ENCODE measurements at places on chromosomes 16 and 17.

DNA sequence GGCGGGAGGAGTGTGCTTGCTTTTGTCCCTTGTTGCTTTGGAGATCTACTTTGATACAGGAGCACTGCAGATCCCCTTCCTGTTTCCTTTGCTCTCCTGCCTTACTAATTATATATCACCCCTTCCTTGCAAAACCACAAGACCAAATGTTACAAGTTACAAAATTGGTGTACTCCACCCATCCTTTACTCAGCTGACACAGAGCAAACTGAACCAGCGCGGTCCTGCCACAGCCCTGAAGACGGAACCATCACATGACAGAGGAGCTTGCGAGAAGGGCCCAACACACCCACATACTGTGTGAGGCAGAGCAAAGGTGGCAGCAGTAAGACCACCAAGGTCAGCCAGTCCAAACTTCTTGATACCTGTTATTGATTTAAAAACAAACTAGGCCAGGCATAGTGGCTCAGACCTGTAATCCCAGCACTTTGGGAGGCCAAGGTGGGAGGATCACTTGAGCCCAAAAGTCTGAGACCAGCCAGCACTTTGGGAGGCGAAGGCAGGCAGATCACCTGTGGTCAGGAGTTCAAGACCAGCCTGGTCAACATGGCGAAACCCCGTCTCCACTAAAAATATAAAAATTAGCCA lies 33.2 kb downstream of the CYTH1 start:
- no peak for DNase-seq

- DNase-seq: no peak
Observed at GRCh38 chr17:80892900-80893603, 98.6 kb upstream of the CHMP6 start.

DNA sequence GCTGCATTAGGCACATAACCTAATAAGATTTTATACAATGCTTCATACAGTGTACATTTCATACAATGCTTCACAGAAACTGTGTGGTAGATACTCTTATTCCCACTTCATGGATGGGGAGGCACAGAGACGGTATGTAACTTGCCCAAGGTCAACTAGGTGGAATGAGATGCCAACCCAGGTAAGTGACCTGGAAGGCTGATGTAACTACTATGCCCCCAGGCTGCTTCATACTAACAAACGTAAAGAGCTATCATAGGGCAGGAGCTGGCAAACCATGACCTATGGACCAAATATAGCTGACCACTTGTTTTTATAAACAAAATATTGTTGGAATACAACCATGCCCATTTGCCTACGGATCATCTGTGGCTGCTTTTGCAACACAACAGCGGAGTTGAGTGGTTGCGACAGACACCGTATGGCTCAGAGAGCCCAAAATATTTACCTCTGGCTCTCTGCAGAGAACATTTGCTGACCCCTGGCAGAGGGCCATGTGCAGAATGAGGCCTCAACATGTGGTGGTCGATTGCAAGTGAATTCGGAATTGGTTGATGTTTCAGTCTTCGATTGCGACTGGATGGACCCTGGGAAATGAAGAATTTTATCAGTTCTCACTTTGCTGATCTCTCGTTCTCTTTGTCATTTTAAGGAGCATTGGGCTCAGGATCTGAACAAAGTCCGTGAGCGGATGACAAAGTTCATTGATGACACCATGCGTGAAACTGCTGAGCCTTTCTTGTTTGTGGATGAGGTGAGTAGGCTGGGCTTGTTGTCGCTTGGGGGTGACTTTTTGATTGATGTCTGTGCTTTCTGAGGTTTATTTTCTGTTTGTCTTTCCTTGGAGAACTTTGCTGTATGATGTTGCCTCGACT lies 109.7 kb downstream of the PLCG2 start:
- DNase-seq: no peak

DNA sequence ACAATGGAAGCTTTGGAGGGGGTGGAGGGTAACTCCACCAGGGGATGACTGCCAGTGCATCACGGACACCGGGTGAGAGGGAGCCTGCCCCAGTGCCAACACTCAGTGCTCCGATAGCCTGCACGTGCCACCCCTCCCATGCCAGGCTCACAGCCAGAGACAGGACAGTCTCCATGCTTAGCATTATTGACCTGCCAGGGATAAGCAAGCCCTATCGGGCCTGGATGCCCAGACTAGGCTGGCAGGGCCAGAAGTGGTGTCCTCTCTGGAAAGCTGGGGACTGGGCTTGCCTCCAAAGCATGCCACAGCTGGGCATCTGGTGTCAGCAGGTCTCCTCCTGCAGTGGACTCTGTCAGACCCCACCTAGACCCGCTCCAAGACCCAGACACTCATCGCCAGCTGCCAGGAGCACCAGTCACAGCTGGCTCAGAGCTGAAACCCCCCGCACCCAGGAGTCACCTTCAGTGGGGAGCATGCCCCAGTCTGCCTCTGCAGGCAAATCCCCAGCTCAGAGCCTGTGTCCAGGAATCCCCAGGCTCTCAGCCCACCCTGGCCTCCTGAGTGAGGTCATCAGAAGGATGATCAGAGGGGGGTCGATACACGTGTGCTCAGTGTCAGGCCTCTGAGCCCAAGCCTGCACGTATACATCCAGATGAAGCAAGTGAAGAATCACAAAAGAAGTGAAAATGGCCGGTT lies 1.8 kb upstream of the RHBDF1 start:
- DNase-seq: no peak

- no peak for DNase-seq
Observed at GRCh38 chr17:27389542-27390140, 66.6 kb upstream of the KSR1 start.

- DNase-seq: no peak
Observed at GRCh38 chr16:86642087-86642486, 63.7 kb downstream of the FOXL1 start.

- DNase-seq: no peak
Observed at GRCh38 chr16:80283466-80284392, 257.1 kb upstream of the DYNLRB2 start.

- no peak for DNase-seq
Observed at GRCh38 chr17:1896243-1897104, 66.7 kb downstream of the RPA1 start.

DNA sequence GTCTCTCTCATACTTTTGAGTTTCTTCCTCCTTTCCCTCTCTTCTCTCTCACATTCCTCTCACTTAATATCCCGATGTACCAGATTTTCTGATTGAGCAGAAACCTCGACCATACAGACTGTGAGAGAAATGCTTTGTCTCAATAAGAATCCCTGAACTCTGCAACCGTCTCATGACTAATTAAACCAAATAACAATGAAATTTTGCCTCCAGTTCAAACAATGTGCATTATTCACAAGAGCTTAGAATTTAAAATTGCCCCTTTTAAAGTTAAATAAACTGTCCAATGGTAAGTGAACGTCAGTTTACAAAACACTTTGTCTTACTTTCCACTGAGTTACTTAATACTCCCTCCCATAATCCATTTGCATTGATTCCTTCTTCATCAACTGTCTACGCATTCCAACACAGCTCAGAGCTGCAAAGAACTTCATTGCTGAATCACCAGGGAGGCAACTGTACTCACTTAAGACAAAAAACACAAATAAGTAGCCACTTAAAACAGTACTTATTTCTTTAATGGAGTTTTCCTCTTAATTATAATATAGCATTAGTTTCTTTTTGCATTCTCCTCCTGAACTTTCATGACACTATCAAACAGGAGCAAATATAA lies 4.9 kb downstream of the CDH11 start:
- DNase-seq: no peak

DNA sequence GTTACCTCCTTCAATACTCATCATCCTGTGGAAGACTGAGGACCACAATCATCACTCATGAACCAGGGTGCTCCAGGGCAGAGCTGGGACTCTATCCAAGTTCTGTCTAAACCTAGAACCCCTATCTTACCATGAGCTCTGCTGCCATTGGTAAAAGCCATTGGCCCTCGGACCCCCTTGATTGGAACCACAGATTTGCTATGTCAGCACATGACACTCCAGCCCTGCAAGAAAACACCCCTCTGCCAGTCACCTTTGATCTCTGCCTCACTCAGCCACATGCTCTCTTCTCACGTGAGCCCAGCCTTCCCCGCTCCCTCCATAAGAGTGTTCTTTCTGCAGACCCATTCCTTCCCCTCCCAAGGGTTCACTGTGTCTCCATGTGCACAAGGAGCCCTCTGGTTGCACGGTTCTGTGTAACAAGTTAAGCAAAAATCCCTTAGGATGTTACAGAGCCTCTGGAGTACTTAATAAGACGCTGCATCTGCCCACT lies 468.8 kb upstream of the DYNLRB2 start:
- DNase-seq: no peak

DNA sequence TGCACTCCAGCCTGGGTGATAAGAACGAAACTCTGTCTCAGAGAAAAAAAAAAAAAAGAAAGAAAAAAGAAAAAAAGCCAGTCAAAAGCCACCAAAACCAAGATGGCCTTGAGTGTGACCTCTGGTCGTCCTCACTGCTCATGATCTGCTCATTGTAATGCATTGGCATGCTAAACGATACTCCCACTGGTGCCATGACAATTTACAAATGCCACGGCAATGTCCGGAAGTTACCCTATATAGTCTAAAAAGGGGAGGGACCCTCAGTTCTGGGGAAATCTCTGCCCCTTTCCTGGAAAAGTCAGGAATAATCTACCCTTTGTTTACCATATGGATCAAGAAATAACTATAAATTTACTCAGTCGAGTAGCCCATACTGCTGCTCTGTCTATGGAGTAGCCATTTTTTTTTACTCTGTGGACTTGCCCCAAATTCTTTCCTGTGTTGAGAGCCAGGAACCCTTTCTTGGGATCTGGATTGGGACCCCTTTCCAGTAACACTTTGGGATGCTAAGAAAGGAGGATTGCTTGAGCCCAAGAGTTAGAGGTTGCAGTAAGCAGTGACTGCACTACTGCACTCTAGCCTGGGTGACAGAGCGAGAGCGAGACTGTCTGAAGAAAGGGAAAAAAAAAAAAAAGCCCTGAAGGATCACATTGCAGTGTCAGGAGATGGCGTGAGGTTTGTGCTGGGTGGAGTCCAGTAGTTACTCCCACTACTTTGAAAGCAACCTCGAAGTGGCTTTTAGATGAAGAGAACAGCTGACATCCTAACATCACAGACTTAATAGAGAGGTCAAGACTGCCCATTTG lies 3.7 kb upstream of the TMEM231 start:
- DNase-seq: no peak

DNA sequence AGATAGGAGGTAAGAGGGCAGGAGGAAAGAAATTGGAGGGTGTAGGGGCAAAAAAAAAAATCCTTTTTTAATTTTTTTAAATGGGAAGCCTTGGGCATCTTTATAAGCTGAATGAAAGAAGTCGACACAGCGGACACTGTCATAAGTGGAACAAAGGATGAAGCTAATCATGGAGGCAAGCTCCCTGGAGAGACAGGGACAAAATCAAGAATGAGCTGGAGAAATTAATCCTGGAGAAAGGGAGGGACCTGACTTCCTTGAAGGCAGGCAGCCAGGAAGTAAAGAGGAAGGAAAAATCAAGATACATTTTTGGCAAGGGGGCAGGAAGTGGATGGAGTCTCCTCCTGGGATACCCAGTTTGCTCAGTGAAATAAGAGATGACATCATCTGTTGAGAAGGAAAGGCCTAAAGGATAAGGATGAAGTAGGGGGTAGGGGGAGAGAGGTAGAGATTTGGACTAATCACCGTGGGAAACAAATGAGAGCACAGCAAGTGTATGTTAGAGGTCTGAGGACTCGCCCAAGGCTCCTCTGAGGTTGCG lies 179.3 kb downstream of the SLC39A11 start:
- no peak for DNase-seq

DNA sequence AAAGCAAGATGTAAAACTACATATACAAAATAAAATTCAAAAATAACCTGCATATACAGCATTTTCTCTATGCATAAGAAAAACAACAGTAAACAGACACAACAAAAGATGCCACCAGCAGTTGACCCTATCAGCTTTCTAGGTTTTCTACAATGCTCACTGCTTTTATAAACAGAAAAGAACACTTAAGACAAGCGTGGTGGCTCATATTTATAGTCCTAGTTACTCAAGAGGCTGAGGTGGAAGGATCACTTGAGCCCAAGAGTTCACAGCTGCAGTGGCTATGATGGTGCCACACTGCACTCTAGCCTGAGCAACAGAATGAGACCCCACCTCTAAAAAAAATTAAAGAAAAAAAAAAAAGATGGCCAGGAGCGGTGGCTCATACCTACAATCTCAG lies 46.5 kb upstream of the ATP2A3 start:
- no peak for DNase-seq

- DNase-seq: no peak
Observed at GRCh38 chr16:2019518-2019920, at the start of gene NPW. NPW (plus strand) TSS chr16:2019785.

GRCh38 chr17:70658317-70658716 lies 489.0 kb downstream of the KCNJ2 start:
- DNase-seq: no peak

DNA sequence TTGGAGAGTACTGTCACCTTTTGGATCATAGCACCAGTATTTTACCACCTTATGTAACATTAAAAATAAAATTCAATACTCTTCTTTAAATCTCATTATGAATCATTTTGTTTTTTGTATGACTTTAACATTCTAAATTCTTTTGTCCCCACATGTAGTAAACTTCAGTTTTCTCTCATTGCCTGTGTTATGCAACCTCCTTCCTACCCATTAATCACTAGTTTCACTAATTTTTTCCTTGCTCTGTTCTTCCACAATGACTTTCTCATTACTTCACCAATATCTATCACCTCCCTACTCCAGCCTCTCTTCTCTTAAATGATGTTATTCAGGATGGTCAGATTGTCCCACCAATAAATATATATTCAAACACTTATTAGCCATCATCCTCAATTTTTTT lies 68.7 kb downstream of the TTC19 start:
- no peak for DNase-seq

- no peak for DNase-seq
Observed at GRCh38 chr17:11996722-11997146, 541 bp downstream of the ZNF18 start.

DNA sequence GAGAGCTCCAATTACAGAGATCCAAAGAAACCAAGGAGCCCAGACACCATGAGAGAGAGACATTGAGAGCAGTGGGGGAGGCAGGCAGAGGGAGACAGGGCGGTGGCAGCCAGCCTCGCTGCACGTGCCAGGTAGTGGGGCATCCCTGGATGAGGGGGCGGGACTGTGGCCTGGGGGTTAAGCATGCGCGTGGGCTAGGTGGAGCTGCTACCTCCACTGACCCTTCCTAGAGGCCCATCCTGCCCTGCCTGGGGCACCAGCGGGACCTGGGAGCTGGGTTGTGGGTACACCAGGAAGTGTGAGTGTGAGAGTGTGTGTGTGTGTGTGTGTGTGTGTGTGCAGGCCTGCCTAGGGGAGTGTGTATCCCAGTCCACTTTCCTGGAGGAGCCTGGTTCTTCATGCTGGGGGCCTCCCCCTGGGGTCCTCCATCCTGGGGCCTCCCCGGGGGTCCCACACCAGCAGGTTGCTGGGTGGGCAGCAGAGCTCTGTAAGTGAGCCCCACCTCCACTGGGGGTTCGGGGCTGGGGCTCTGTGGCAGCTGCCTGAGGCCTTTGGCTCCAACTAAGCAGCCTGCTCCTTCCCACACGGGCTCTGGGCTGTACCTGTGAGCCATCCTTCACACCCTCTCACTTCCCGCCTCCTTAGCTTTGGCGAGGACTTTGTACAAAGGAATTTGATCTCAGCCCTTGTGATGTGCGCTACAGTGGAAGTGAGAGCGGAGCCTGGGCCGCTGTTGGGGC lies 127.4 kb downstream of the IRF8 start:
- no peak for DNase-seq
